Midbrain (tissue), 1 donor: ENCODE measurements at places on chromosomes 11 and 22.

GRCh38 chr22:36399472-36399778 is 11.7 kb upstream of the MYH9 start:
- no peak for DNase-seq

DNA sequence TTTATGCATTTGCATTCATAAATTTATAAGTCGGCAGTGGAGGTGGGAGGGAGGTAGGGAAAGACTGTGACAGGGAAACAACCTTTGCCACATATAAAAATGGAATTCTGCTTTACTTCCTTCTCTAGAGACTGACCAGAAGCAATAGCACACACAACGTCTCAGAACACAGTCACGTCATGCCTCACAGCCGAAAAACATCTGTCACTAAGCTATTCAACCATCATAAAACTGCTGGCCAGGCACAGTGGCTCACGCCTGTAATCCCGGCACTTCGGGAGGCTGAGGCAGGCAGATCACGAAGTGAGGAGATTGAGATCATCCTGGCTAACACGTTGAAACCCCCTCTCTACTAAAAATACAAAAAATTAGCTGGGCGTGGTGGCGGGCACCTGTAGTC is 101.0 kb upstream of the CHRM4 start:
- no peak for DNase-seq

GRCh38 chr11:16015741-16016467 is 340.4 kb downstream of the SOX6 start:
- DNase-seq, result peak; percentile 12

GRCh38 chr11:117840881-117841550 is 16.5 kb upstream of the FXYD2 start:
- no peak for DNase-seq

- peak; percentile 61 for DNase-seq
Observed at GRCh38 chr11:127003260-127003981, 2.9 kb upstream of the KIRREL3 start.

DNA sequence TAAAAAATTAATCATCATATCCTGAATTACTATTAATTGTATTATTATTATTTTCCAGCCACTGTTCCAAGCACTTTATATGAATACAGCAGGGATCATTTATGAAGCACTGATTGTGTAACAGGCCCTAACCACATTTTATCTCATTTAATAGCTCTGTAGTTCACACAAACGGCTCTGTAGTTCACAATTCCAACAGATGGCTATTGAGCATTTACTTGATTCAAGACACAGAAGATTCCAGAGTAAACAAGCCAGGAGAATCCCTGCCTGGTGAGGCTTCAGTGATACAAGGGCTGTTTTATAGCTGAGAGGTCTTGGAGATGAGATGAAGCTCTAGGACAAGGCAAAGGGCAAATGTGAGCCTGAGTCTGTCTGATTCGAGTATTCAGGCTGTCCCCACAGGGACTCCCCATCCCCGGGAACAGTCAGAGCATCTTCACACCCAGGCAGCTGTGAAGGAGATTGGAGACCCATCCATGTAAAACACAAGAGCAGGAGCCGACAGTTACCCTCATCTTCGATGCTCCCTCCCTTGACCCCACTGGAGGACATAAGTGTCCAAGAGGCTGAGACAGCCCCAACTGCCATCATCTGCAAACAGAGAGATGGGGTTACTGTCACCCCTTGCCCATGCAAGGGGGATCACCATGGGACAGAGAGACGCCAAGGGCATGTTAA is 222.5 kb downstream of the MN1 start:
- no peak for DNase-seq

GRCh38 chr11:10891151-10891720 is 33.4 kb upstream of the ZBED5 start:
- no peak for DNase-seq

- DNase-seq, result no peak
Observed at GRCh38 chr11:108216988-108217387, 5.5 kb downstream of the NPAT start.

- no peak for DNase-seq
Observed at GRCh38 chr11:112103446-112103845, 16.8 kb downstream of the SDHD start.

- no peak for DNase-seq
Observed at GRCh38 chr11:81804858-81805257, 928.8 kb downstream of the FAM181B start.

- no peak for DNase-seq
Observed at GRCh38 chr11:116504541-116505297, 268.1 kb downstream of the BUD13 start.

GRCh38 chr11:117875382-117876058 is 938 bp downstream of the FXYD6 start:
- no peak for DNase-seq

GRCh38 chr22:29155966-29156365 is 49.7 kb upstream of the EMID1 start:
- DNase-seq, result no peak

GRCh38 chr11:10659339-10660216 is 34.0 kb downstream of the IRAG1 start:
- DNase-seq, result no peak

- peak; percentile 35 for DNase-seq
Observed at GRCh38 chr22:40487663-40488249, 117.4 kb downstream of the SGSM3 start.

DNA sequence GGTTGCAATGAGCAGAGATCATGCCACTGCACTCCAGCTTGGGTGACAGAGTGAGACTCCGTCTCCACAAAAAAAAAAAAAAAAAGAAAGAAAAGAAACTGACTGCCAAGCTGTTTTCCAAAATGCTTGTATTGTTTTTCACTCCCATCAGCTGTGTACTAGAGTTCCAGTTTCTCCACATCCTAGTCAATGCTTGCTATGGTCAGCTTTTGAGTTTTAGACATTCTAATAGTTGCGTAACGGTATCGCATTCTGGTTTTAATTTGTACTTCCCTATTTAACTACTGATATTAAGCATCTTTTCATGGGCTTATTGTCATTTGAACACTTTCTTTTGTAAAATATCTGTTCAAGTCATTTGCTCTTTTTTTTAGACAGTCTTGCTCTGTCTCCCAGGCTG is 55.7 kb downstream of the TSPAN18 start:
- DNase-seq, result no peak

DNA sequence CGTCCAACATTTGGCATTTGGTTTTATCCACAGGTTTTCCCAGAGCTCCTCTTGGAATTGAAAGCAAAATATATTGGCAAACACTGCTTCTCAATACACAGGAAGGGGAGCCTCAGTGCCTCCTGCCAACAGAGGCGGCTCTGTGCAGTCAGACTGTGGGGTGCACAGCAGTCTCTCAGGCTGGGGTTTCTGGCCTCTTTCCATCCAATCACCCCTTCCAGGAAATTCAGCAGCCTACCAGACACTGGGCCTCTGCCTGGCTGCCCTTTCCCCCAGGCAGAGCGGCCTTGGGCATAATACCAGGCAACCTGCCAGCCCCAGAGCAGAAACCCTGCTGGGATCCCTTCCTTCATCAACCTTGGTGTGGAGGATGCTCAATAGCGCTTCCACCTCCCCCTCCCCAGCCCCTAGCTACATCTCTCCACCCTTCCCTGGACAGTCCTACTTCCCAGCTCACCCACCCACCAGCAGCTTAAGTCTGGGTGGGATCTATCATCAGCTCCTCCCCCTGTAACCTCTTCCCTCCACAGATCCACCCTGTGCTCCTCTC is 17.8 kb upstream of the RAPSN start:
- peak; percentile 84 for DNase-seq

GRCh38 chr11:2912498-2912897 is 16.7 kb downstream of the PHLDA2 start:
- DNase-seq, result no peak

DNA sequence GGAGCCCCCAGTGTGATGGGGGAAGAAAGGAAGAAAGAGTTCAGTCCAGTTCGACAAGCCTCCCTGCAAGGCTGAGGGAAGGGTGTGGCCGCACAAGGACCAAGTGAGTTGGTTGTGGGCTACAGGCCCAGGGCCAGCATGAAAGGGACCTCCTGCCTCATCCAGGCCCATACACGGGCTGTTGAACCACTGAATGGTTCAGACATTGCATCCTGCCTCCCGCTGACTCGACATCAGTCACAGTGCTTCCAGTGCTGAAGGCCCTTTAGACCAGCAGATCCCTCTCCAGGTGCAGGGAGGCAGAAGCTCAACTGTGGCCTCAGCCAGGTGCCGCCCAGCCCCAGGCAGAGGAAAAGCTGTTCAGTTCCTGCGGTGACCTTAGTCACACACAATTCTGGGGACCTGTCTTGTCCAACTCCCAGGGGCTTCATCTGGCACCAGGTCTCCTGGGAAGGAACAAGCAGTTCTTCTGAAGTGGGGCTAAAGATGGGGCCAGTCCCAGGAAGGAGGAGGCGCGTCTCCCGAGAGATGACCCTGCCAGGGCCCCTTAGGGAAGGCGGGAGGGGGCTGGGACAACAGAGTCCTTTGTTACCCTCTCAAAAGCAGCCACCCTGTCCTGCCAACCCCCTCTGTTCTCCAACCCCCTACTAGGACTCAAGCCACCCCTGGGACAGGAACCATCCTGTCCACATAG is 6.6 kb downstream of the ARRB1 start:
- no peak for DNase-seq

GRCh38 chr11:8389029-8389996 is 125.6 kb upstream of the LMO1 start:
- peak; percentile 62 for DNase-seq

GRCh38 chr11:119052163-119052814 is 4.7 kb downstream of the HYOU1 start:
- DNase-seq, result no peak

GRCh38 chr11:119418759-119419158 is 4.2 kb downstream of the THY1 start:
- no peak for DNase-seq

DNA sequence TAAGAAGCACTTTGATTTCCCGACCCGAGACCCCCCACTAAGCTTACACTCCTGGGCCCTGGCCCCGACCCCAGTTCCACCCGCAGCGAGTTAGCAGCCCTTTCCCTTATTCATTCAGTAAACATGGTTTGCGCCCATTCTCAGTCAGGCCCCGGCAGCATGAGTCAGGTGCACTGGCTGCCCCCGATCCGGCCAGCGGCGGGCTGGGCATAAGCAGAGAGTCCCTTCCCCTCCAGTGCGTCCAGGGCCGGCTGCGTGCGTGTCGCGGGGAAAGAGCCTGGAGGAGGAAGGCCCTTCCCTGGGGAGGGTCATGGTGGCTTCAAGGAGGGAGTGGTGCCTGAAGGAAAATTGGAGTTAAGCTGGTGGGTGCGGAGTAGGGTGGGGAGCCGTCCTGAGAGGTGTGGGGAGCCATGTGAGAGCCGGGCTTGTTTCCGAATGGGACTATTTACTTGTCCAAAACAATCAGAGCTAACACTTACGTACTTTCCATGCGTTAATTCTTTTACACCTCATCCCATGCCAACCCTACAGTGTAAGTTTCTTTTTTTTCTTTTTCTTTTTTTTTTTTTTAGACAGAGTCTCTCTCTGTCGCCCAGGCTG is 657 bp downstream of the IGHMBP2 start:
- no peak for DNase-seq

DNA sequence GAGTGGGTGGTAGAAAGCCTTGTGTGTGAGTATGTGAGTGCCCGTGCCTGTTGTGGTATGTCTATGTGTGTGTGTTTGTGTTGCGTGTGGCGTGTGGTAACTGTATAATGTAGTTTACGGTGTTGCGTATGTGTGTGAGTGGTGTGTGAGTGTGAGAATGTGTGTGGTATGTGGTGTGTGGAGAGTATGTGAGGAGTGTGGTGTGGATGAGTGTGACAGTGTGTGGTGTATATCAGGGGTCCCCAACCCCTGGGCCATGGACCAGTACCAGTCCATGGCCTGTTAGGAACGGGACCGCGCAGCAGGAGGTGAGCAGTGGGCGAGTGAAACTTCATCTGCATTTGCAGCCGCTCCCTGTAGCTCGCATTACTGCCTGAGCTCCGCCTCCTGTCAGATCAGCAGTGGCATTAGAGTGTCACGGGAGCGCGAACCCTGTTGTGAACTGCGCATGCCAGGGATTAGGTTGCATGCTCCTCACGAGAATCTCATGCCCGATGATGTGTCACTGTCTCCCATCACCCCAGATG is 5.7 kb downstream of the UPK3A start:
- no peak for DNase-seq

DNA sequence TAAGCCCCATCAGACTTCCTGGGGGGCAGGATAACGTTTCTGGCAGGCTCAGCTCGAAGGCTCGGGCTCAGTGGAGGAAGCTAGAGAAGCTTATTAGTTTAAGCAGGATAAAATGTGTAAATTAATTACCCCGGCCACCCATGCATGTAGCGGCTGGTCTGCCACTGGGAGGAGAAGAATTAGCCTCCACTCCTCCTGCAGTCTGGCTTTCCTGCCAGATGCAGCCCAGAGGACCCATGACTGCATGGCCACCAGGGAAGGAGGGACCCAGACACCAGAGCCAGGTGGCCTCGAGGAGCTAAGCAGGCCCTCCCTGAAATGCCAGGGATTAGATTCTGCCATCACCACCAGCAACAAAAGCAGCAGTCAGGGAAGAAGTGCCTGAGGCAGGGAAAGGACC is 32.3 kb downstream of the TRIM29 start:
- DNase-seq, result no peak

GRCh38 chr22:23115825-23116494 is 25.8 kb downstream of the RSPH14 start:
- DNase-seq, result no peak

DNA sequence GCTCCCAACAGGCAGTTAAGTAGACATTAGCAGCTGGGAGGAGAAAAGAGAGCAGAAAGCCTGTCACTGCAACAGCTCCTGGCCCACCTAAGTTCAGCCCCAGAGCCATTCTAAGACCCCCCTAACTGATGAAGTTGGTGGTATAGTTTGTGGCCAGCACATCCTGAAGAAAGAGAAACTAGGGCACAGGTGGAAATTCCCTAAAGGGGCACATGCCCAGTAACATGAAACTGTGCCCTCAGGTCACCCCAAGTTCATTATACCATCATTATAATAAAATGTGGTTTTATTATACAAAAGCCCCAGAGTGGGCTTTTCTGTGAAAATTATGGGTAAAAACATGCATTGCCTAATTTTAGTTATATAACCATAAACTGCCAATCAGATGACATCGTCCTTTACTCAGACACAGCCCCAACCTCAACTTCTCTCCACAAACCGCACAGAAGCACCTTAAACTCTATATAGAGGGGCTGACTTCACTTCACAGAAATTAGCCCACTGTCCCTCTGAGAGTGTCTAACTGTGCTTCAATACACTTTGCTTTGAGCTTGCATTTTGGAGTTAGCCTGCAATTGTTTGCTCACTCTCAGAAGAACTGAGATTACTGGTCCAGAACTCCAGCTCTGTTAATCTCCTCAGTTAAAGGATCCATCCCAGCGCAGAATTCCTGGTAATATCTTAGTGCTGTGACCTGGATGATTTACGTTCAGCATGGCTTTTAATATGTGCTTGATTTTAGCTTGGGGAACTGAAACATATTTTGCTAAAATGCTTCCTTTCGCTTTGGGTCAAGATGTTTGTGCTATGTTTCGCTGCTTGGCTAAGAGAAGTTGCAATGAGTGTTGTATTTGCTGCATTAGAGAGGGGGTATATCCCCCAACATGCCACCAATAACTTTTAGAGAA is 1.8 kb upstream of the APOL3 start:
- no peak for DNase-seq

- DNase-seq, result peak; percentile 22
Observed at GRCh38 chr22:35835998-35836691, 118.5 kb downstream of the APOL5 start.
